Fibroblast of pulmonary artery (primary cell): ENCODE measurements at places on chromosomes 16 and 17.

DNA sequence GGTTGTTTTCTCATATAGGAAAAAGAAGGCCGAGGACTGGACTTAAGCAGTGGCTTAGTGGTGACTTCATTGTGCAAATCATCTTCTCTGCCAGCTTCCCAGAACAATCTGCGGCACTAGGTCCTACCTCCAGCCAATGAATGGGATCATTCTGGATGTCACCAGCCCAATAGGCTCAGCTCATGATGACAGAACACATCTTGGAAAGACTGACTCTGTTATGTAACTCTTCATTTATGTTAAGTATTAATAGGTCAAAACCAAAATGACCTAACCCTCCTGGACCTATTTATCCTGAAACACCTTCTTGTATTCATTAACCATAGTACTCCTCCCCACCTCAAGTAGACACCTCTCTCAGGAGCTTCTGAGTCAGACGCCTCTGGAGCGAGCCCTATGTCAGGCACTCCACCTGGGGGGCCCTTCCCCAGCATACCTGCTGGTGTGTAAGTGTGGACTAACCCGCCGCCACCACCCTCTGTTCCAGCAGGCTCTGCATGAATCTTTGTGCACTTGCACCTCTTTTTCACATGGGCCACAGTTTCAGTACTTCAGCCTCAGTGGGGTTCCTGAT, 7.2 kb downstream of the ARL2BP start:
- DNase-seq, result no peak

GRCh38 chr17:40058865-40059264, 3.9 kb upstream of the THRA start:
- no peak for DNase-seq

DNA sequence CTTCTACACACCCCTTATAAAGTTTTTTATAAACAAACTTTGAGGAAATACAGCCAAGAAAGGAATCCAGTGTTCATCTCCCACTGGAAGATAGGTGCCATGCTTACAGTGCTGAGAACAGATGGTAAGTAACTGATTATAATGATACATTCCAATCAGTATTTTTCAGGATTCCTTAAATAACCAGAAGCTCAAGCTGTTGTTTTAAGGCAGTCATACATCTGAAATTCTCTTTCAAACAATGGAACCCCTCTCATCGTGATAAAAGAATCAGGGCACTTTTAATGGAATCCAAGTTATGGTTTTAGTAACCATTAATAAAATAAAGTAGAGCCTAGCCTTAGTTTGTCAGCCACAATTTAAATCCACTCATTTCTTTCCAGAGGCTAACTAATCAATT, 56.1 kb upstream of the STAC2 start:
- peak; percentile 50 for DNase-seq

DNA sequence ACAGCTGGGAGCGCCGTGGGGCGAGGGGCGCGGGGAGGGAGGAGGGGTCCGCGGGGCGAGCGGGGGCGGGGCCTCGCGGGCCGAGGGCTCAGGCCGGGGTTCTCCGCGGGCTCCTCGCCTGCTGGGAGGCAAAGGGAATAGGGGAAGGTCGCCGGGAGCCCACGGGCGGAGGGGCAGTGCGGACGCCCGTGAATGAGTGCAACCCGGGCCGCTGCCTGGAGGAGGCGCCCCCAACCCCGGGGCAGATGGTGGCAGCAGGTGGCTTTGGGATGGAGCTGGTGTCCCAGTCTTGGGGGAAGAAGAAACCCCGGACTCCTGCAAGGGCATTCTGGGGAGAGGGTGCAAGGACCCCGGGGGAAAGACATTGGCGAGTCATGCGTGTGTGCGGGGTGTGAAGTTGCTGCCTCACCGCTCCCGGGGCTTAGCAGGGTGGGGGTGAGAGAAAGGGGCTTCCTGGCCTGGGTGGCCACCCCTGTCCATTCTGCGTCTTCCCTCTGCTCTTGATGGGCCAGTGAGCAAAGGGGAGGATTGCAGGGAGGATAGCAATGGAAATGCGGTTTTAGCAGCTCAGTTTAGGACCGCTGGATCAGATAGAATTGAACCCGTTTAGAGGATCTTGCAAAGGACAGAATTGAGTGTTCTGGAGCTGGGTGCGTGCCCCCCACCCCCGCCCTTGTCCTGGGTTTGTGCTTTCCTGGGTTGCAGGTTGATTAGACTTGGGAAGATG, 526 bp downstream of the KIAA0513 start:
- no peak for DNase-seq

DNA sequence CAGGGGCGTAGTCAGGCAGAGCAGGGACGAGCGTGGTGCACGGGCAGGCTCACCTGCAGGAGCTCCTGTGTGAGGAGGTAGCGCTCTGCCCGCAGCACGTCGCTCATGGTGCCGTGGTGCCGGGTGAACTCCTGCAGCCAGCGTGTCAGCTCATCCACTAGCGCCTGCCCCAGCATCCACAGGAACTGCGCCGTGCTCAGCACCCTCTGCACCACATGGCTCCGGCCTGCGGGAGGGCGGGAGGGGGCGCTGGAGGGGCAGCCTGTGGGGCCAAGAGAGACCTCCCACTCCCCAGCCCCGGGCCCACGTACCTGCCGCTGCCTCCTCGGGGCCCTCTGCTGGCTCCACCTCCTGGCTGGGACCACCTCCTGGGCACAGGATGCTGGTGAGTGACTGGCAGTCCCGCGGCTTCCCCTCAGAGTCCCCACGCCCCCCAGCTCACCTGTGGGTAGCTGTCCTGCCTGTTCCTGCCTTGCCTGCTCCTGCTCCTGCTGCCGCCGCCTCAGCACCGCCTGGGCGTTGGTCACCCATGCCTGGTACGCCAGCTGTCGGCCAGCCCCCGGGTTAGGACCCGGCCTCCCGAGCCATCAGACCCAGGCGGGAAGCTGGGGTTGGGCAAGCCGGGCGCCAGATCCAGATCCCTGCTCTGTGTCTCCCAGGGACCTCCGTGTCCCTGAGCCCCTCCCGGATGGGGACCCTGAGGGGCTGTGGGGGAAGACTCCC, 16.6 kb downstream of the CTU2 start:
- DNase-seq, result no peak

- DNase-seq, result no peak
Observed at GRCh38 chr16:12470311-12471229, 333.1 kb downstream of the CPPED1 start.

DNA sequence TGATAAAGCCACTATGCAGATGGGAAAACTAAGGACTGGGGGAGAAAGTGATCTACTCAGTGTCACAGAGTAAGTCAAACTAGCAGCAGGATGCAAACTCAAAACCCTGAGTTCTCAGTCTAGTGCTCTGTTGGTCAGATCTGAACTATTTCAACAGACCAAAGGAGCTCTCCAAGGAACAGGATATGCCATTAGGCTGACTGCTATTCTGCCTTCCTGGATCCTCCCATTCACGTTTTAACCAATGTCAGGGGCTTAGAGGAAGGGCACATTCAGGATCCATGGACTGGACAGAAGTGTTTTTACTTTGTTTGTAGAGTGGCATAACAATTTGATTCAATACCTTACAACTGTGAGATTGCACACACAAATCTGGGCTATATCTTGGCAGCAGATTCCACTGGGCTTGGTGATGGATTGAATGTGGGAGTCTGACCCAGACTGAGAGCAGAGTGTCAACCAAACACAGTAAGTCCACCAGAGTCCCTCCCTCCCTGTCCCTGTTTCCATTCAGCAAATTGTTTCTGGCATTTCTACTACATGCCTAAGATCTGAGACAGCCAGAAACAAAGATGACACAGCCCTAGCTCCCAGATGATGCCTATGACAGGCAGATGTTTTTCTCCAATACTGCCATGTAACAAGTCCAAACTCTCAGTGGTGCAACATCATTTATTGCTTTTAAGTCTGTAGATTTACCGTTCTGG, 337.8 kb upstream of the CDH5 start:
- peak; percentile 67 for DNase-seq

DNA sequence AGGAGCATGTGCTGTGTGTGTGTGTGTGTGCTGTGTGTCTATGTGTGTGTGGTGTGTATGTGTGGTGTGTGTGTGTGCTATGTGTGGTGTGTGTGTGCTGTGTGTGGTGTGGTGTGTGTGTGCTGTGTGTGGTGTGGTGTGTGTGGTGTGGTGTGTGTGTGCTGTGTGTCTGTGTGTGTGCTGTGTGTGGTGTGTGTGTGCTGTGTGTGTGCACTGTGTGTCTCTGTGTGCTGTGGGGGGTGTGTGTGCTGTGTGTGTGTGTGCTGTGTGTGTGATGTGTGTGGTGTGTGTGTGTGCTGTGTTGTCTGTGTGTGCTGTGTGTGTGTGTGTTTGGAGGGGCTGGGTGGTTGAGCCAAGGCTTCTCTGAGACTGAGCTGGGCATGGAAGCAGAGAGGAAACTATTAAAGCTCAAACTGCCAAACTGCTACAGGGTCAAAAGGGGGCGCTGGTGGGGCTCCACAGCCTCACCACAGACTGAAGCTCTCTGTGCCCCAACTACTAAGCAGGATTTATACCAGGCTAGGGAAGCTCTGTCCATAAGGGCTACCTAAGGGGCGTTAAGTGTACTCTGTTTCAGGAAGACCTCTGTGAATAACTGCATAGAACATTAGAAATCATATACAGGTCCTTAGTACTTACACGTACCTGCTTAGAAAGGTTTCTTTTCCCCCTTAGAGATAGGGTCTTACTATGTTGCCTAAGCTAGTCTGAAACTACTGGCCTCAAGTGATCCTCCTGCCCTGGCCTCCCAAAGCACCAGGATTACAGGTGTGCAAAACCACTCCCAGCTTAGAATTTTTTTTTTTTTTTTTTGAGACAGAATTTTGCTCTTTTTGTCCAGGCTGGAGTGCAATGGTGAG, 27.8 kb upstream of the GHDC start:
- DNase-seq, result peak; percentile 81

- DNase-seq, result peak; percentile 30
Observed at GRCh38 chr16:54493061-54493460, 206.5 kb upstream of the IRX3 start.

DNA sequence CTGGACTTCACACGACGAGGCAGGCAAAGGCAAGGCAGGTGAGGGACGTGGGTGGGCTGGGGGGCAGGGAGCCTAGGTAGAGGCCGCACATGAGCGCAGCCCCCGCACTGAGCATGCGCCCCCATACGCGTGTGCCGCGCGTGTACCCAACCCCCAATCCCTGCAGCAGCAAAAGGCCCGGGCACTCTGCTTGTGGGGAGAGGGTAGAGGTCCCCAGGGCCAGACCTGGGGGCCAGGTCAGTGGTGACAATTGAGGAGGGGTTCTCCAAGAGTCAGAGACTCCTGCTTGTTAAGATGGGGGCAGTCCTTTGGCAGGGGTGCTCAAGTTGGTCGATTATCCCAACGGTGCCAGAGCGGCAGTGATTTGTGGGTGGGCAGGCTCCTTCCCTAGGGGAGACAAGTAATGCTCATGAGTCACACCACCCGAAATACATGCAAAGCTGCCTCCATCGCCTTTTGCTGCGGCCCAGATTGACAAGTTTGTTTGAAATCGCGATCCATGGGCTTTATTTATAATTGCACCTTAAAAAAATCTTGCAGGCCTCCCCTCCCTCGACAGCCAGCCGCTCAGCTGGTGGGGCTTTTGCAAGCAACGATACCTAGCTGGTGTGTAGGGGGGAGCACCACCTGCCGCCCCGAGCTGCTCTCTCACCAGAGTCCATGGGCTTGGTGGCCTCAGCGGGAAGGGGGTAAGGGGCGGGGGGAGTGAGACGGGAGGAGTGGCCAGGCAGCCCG, 1.1 kb upstream of the GIT1 start:
- peak; percentile 36 for DNase-seq

DNA sequence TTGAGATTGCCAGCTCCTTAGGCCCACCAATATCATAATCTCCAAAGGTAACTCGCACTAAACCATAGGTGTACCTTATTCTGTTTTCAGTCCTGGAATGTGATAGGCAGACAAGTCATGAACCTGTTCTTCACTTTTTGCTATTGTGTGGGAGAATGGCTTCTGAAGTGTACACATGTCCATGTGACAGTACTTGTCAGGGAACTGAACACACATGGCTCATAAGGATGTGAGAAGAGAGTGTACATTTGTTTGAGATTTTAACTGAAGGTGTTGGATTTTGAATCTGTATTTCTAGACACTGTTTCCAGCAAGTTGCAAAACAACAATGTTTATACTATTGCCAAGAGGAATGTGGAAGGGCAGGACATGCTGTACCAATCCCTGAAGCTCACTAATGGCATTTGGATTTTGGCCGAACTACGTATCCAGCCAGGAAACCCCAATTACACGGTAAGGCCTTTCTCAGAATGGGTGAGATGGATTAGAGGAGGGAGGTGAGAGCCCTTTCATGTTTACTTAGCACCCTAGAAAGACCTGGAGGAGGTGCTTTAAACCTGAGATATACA, 14.5 kb upstream of the RASL10B start:
- peak; percentile 23 for DNase-seq

GRCh38 chr17:44880062-44880461, 19.2 kb downstream of the EFTUD2 start:
- no peak for DNase-seq

DNA sequence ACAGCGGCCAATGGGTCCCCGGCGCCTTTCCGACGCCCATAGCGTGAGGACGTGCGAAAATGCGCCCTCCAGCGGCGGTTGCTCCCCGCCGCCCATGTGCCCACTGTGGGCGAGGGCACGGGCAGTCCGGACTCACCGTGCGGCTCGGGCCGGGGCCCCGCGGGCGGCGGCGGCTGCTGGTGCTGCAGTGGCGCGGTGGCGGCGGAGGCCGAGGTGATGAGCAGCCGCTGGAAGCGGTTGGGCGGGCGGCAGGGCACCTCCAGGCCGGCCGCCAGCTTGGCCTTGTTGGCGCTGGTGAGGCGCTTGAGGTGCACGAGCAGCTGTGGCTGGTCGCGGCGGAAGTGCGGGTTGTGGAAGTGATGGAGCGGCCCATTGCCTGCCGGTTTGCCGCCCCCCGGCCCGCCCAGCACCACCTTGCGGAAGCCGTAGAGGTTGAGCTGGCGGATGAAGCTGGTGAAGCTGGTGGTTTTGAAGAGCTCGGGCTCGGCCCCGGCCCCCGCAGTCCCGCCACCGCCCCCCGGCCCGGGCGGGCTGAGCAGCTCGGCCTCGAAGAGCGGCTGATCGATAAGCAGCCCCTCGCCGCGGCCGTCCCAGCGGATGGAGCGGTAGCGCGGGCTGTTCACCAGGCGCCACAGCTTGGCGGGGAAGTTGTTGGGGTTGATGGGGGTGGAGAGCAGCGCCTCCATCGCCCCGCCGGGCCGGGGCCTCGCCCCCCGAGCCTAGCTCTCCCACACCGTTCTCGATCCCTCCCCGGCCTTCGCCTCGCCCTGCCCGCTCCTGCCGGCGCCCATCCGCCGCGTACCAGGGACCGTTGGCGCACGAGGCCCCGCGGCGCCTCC, at the start of gene HSF5:
HSF5 (minus strand) TSS at position 820 of the 839 bp plus-strand sequence; CDS start at position 686, 134 bp downstream.
- DNase-seq, result peak; percentile 6

GRCh38 chr16:79434771-79435170, 165.8 kb downstream of the MAF start:
- DNase-seq, result no peak

DNA sequence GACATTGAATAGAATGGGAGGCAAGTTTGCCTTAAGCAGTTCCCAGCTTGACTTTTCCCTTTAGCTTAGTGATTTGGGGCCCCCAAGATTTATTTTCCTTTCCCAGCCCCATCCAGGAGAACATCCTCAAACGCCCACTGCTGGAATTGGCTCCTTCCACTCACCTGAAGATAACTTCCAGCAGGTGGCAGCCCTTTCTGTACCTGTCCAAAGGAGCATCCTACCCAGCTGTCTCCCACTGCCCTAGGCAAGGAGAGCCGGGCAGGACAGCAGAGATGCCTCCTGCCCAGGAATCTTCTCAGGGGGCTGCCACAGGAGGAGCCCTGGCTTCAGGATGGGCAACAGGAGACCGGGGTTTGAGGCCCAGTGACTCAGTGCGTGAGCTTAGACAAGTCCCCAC, 6.4 kb downstream of the CACNG5 start:
- no peak for DNase-seq
